ENCODE measurements at places on chromosomes 16 and 17. TPM values are rescaled to one million over a fixed set of nuclear protein-coding genes. Genes with fewer than 3 reads are reported as not detected.
A peak's percentile ranks its signal among the peaks of the same experiment; 100 is the strongest.

DNA sequence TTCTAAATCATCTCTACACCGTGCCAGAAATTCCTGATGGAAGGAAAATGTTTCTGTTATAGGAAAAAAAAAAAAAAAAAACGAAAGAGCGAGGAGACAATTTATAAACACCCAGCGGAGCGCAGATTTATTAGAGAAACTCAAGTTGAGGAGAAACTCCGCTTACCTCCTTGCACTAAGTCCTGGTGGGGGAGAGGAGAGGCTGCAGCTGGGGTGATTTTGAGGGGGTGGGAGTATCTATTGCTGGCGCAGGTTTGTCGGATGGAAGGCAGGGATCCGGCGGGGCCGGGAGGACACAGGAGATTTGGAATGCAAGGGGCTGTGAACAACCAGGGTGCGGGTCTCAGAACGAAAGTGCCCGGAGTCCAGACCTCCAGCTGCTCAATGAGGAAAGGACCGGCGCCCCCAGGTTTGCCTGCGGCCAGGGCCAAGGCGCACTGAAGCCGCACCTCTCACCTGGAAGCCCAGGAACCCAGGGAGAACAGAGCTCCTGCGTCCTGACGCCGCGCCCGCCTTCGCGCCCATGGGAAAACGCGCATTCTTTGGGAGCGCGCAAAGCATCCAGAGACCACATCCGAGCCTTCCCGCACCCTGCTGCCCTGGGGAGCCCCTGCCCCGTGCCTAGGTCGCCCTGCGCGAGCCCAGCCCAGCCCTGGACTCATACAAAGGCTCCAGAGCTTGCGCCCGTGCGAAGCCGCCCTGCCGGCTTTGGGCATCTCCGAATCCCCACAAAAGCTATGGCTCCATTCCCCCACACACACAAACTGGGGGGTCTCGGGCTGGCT, 2.6 kb upstream of the HOXB8 start:
- DNase-seq = no peak

DNA sequence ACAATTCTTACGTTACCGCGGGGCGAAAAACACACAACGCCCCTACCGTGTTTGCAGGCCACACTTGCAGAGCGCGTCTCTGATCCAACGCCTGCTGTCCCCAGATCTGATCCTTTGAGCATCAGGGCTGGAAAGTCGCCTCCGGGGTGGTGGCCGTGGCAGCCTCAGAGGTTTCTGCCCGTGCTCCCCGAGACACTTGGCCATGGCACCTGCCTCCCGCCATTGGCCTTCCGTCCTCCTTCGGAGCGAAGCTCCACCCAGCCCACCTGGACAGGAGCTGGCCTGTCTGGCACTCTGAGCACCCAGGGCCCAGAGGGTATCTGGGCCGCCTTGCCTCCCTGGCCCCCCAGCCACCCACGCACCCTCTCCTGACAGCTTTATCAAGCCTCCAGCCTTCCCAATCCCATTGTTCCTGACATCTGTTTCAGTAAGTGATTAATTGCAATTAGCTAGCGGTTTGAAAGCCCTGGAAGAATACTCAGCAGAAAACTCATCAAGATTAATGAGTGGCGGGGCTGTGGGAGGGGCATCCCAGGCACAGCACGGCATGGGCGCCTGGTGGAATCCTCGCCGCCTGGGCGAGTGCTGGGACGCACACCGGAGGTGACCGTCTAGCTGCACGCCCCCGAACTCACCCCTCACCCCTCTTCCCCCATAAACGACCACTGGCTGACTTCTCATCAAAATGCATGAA, 181.5 kb upstream of the GSE1 start:
- peak; percentile 46 for DNase-seq

DNA sequence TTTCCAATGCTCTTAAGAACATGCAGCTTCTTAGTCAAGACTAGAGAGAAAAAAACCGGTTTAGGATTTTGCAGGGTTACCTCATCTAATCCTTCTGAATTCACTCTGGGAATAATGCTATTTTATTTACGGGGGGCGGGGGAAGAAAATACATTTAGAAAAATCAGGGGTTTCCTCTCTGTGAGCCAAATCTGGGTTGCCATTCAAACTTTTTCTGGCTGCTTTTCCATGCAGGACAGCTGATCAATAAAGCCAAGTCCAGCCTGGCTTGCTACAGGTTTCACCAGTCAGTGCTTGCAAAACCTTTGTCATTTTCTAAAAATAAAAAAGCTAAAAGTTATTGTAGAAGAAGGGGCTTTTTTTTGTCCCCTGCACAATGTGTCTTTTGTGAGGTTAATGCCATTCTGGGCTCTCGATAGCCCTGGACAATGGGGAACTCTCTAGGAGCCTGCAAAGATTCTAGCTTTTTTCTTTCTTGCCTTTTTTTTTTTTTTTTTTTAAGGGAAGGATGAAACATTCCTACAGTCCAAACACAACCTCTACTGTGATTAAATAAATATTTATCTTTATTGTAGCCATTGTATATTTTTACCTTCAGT, 13.1 kb upstream of the ZFHX3 start:
- DNase-seq = no peak

GRCh38 chr17:64503341-64503740, 2.7 kb downstream of the DDX5 start:
- no peak for DNase-seq

GRCh38 chr16:13923703-13924298, 3.8 kb downstream of the ERCC4 start:
- DNase-seq = no peak

GRCh38 chr16:13961099-13961811, 41.3 kb downstream of the ERCC4 start:
- DNase-seq = no peak

DNA sequence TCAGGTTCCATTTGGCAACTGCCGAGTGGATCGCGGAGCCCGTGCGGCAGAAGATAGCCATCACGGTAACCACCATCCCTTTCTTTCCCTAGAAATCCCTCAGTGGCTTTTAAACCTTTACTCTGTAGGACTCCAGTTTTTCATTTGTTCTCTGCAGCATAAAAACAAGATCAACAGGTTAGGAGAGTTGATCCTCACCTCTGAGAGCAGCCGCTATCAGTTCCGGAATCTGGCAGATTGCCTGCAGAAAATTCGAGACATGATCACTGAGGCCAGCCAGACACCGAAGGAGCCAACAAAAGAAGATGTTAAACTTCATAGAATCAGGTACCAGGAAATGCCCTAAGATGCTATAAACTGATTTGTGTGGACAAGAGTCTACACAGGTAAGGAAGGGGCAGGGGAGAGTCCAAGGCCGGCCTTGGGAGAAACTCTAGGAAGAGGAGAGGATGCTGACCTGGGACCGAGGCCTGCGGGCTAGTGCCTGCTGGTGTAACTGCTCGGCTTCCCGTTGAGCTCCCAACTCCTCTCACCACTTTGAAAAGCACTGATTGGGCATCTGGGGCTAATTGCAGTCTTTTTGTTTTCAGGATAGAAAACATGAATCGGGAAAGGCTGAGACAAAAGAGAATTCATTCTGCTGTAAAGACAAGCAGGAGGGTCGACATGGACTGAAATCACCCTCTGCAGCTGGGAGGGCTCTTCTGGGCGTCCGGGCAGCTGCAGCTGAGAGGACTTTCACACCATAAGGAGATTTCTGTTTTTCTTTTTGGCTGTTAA, 8.1 kb downstream of the MRPL58 start:
- DNase-seq = no peak

GRCh38 chr16:1942047-1942809, 771 bp downstream of the MSRB1 start:
- no peak for DNase-seq

DNA sequence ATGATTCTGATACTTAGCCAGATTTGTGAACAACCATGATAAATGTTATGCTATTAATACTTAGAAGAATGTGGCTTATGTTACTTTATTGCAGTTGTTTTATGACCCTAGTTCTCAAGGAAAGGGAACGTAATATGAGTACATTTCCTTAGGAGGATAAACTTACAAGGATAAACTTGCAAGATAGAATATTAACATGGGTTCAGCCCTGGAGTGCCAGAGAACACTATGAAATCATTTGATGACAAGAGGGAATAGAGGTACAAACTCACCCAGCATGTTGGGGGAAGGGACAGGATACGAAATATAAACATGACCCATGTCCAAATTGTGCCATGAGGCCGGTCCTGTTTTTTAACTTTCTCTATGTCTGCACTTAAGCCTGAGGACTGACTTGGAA, 13.0 kb upstream of the ABCA5 start:
- DNase-seq = no peak

DNA sequence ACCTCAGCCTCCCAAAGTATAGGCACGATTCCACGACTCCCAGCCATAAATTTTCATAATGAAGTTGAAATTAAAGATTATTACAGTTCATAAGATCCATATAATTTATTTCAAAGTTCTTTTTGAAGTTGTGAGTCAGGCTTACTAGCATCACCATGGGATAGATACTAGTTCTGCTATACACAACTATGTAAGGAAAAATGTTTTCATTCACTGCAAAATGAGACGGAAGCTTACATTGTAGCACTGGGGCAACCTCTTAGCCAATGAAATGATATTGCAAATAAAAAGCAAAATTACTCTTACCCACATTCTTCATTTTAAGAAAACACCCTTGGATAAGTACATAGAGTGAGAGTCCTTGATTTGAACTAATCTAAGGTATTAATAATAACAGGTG, 18.8 kb upstream of the MARCHF10 start:
- DNase-seq = no peak

GRCh38 chr17:66952031-66952524, 12.4 kb upstream of the CACNG4 start:
- DNase-seq = no peak

GRCh38 chr17:73025041-73025560, 67.4 kb downstream of the SLC39A11 start:
- DNase-seq = no peak

GRCh38 chr17:4544135-4544950, 10.8 kb downstream of the MYBBP1A start:
- no peak for DNase-seq

- DNase-seq = peak; percentile 83
These were observed 154.2 kb downstream of the MRM1 start for GRCh38 chr17:36755586-36755985.

GRCh38 chr17:43314611-43315011, 80.8 kb upstream of the RNU2-1 start:
- DNase-seq = no peak

The HOXB6 gene
- not detected for total RNA-seq

The YBX2 gene
- total RNA-seq = 27.6 TPM

The NEK8 gene
- total RNA-seq = 16.8 TPM

GRCh38 chr16:20928774-20929411, 28.3 kb downstream of the LYRM1 start:
- DNase-seq = no peak

The TEDC2 gene
- total RNA-seq = 54.2 TPM

The CES5A gene
- not detected for total RNA-seq

- DNase-seq = peak; percentile 31
These were observed 2.5 kb upstream of the CDH3 start for GRCh38 chr16:68642436-68643101.

DNA sequence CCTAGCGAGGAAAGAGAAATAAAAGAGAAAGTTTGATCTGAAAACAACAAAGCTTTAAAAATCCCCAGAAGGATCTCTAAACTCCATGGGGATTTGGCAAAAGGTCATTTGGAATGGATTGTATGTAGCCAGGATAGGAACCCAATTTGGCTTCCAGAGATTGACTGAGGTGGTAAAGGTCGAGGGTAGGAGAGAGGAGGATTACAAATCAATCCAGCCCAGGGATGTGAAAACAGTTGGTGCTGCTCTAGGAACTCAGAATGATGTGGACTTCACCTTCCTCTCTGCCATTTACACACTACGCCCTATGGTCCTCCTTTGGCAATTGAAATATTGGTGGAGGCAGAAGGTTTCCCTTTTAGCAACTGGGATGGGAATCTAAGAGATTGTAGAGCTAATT, 18.8 kb upstream of the SMIM36 start:
- no peak for DNase-seq

DNA sequence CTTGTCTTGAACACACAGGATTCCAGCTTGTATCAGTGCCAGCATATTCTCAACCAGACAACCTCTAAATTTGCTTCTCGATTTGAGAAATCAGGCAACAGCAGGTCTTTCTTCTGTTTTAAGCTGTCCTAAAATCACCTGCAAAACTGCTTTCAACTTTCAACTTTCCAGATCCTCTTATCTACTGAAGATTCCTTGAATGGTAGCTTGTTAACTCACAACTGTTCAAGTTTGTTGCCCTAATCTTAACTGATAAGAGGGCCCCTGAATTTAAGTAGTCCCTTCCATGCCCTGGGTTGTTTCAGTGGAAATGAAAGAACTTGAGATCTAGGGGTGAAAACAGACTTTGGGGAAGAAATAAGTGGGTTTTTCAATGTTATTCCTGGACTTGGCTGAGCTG, 57.2 kb downstream of the CHD9 start:
- no peak for DNase-seq

GRCh38 chr17:7836596-7837407, 2.8 kb downstream of the KDM6B start:
- DNase-seq = peak; percentile 95

GRCh38 chr16:3949287-3949686, 68.8 kb upstream of the CREBBP start:
- no peak for DNase-seq

GRCh38 chr17:74960570-74961342, 11.8 kb downstream of the HID1 start:
- DNase-seq = peak; percentile 54

GRCh38 chr16:4288148-4288921, 15.5 kb upstream of the TFAP4 start:
- no peak for DNase-seq
